NCI-H2107 (cell line): ENCODE measurements at places on chromosomes 11 and 22.

DNA sequence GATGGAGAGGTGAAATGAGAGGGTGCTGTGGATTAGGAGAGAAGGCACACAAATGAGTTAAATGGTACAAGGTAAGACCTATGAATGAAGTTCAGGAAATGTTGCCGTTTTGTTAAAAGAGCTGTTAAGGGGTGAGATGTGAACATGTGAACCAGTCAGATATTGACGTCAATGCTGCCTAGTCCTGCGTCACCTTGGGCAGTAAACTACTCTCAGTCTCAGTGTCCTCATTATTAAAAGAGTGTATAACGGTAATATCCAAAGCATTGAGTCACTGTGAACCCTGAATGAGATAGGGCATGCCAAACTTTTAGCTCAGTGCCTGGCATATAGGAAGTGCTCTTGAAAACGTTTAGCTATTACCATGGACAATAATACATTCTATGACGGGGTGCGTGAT is 32.4 kb upstream of the SORL1-AS1 start:
- no peak for DNase-seq

- DNase-seq: no peak
Measured at GRCh38 chr11:66957971-66958231, 282 bp downstream of the PC start.

- no peak for DNase-seq
Measured at GRCh38 chr11:18063125-18063524, 17.1 kb upstream of the TPH1 start.

- no peak for DNase-seq
Measured at GRCh38 chr11:17742019-17742418, 7.4 kb downstream of the KCNC1 start.
